Amniotic epithelial cell (primary cell): ENCODE measurements at places on chromosomes 16 and 17.

DNA sequence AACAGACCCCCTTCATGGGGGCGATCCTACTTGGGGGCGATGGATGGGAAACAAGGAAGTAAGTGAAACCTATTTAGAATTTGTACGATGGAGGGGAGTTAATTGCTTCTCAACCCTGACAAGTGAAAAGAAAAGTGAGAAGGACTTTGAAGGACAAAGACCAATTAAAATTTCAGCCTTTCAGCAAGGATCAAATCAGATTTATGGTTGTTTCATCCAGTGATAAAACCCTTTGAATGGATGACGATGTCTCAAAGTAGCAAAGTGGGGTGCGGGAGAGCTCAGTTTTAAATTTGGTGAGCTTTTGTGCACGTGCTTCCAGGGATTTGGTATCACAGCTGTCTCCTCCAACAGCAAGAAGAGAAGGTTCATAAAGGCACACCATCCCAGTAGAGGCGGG is 51.7 kb downstream of the CMIP start:
- no peak for DNase-seq

- DNase-seq: no peak
These were observed 47.9 kb downstream of the MAPT start for GRCh38 chr17:45942284-45942683.

GRCh38 chr17:54451051-54451450 is 449.6 kb upstream of the TOM1L1 start:
- DNase-seq: no peak

DNA sequence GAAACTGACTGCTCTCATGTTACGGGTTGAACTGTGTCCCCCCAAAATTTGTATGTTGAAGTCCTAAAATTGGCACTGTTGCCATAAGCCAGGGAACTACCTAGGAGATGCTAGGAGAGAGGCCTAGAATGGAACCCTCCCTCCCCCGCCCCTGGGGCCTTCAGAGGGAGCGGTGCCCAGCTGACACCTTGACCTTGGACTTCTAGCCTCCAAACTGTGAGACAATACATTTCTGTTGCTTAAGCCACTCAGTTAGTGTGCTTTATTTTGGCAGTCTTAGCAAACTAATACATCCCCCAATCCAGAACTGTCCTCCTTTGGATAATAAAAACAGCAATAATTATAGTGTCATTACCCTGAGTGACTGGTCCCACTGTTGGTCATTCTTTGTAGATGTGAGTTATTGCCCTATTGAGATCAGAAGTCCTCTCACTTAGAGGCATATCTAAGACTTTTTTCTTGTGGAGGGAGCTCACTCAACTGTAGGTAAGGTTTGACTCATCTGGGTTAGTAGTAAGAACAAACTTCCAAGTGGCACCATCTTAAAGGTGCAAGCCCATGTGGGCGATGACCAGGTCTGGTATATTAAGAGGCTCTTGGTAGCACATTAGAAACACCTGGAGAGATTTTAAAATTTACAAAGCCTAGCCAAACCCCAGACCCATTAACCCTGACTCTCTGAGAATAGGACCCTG is 93.0 kb upstream of the HLF start:
- DNase-seq: no peak

GRCh38 chr16:86653285-86654006 is 75.1 kb downstream of the FOXL1 start:
- no peak for DNase-seq

GRCh38 chr17:80746262-80746935 is 201.8 kb downstream of the RPTOR start:
- no peak for DNase-seq

- DNase-seq: peak; percentile 52
These were observed 7.7 kb downstream of the ARHGAP17 start for GRCh38 chr16:25007284-25007984.

DNA sequence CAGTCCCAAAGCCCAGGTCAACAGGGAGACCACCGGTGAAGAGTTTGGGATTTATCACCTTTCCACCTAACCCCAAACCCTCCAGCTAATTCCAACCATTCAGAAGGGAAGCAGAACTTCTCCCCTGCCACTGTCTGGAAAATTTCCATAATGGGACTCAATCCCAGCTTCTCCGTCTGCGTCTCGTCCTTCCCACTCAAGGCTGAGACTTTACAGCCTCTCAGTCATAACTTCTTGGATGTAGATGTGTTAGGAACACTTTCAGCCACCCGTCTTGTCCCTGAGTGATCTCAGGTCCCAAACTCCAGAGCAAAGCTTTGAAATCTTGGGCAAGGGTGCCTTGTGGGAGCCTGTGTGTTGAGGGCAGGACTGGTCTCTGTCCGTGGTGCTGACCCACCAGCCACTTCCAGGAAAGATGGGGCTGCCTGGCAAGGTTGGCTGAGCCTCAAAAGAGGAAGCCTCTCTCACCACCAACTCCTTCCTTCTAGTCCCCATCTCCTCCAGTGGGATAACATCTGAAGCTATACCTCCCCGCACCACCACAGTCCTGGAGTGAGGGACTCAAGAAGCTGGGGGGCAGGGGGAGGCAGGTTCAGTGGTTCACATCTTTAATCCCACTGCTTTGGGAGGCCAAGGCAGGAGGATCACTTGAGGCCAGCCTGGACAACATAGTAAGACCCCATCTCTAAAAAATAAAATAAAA is 9.3 kb downstream of the GAS2L2 start:
- peak; percentile 45 for DNase-seq

DNA sequence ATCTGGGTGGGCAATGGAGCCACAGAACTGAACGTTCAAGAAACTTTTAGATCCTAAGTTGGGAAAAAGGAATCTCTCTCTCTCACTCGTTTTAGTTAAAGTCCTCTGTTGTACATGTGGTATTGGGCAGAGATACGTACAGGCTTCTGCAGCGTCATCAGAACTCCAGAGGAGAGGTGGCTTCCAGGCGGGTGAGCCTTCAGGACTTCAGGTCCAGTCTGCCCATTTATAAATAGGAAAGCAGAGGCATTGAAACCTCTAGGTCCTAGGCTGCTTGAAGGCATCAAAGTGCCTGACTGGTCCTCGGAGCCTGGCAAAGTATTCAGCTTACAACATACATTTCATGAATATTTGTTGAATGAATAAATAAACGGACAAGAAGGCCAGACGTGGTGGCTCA is 8.1 kb upstream of the TNFRSF13B start:
- no peak for DNase-seq

- DNase-seq: no peak
These were observed 71.9 kb upstream of the SEC14L1 start for GRCh38 chr17:77068915-77069314.

DNA sequence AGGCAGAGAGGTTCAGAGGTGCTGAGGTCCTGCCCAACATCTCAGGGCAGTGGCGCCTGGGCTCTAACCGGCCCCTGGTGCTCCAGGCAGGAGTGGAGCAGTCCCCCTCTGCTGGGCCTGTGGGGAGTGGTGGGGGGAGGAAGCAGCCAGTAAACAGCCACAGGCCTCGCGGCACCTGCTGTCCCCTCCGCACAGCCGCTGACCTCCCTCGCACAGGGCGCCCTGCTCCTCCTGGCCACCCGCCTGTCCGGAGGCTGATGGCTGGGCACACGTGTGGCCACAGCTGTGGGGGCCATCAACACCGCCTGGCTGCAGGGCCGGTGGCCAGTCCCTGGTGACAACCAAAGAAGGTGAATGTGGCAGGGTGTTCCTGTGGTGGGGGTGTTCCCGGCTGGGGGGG is 36.8 kb upstream of the PABPN1L start:
- DNase-seq: no peak

DNA sequence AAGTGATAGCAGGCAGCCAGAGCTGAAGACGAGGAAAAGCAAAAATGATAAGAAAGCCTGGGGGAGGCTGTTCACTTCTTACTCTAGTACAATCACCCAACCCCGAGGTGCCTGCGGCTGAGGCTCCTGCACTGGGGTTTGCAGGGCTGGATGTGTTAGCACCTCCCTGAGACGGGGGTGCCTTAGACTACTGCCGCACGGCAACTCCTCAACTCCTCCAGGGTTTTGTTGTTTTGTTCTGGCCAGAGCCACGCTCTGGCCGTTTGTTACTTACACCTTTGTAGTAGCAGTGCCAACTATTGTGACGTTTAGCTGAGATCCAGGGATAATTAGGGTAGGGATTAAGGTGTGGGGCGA is 51.5 kb downstream of the LDHD start:
- no peak for DNase-seq

- peak; percentile 68 for DNase-seq
These were observed at the start of gene IGFBP4 for GRCh38 chr17:40443196-40443987. TSS of gene IGFBP4 (plus strand) at chr17:40443450. CDS start at chr17:40443736, 286 bp downstream.

DNA sequence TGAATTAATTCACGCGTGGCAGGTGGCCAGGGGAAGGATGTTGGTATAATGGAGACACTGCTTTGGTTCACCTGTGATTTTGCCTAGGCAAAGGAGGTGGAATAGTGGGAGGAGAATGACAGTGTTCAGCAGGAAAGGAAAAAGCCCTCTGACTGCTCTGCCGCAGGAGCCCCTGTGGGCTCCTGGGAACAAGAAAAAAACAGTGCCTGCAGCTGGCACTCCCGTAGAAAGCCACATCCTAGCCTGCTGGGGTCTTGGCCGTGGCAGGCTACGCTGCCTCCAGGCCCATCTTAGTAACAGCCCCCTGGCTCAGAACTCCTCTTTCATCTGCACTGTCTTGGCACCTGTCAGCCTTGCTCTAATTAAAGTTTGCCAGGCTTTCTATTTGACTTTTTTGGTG is 20.6 kb downstream of the ADORA2B start:
- DNase-seq: no peak

DNA sequence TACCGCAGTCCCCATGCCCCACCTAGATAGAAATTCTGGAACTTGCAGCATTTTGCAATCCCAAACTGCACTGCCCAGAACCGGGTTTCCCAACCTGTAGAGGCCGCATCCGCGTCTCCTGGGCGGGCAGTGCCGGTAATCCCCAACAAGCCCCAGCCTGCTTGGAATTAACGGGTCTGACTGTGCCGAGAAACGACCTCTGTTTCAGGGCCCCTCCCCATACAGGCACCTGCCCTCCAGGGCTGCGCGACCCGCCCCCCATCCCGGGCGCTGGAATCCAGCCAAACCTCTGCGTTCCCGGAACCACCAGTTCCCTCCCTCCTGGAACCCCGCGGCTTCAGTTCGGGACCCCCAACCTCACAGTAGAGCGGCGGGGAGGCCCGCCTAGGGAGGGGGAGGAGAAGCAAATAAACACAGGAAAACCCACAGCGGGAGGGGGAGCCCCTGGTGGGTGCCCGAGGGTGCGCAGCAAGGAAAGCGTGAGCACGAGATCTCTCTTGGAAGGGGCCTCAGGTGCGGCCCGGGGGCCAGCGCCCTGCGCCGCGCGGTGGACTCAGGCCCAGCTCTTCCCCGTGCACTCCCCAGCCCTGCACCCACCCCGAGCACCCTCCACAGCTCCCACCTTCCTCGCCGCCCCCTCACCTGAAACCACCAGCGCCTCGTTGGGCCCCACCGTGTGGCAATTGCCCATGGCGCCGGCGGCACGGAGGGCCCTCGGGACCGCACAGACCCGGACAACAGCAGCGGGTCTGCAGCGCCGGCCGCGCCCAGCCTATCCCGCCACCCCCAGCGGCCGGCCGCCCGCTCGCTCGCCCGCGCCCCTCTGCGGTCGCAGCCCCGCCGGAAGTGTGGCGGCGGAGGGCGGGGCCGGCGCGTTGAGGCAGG is at the start of gene FLOT2:
TSS of gene FLOT2 (minus strand) at position 850 of the 885 bp plus-strand sequence. CDS start at position 691, 159 bp downstream.
- DNase-seq: peak; percentile 59

GRCh38 chr17:14205992-14206461 is 30.6 kb downstream of the CDRT15 start:
- no peak for DNase-seq

GRCh38 chr17:42525221-42525620 is 10.8 kb upstream of the NAGLU start:
- DNase-seq: peak; percentile 75

- no peak for DNase-seq
These were observed 17.4 kb downstream of the LASP1NB start for GRCh38 chr17:38942696-38943334.

GRCh38 chr17:39627047-39627711 is 427 bp downstream of the PPP1R1B start:
- DNase-seq: no peak

DNA sequence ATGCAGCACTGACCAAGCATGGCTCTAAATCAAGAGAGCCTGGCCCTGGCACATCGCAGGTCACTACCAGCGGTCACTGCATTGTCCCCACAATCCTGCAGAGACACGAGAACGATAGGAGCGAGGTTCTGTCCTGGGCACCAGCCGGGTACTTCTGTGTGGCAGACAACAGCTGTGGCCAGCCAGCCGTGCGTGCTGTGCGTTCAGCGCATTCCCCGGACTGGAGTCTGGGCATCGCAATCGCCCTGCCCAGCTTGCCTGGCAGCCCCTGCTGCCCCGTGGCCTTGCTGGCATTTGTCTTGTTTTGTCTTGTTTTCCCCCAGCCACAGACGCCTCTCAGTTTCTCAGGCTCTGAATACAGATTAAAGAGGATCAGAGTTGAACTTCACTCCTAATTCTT is 33.9 kb downstream of the COTL1 start:
- DNase-seq: no peak

DNA sequence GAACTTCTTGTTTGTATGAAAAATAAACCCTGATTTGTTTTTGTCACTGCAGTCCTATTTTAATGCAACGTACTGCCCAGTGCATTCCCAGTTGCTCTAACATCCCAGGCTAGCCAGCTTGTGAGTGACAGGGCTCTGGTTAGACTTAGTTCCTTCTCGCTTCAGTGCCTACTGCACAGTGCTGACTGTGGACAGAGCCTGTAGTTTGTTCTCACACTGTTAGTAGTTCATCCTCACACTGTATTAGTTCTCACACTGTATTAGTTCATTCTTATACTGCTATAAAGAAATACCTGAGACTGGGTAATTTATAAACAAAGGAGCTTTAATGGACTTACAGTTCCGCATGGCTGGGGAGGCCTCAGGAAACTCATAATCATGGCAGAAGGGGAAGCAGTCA is 116.6 kb upstream of the SALL1 start:
- DNase-seq: no peak

GRCh38 chr16:85724126-85724879 is 26.6 kb downstream of the C16orf74 start:
- DNase-seq: no peak

DNA sequence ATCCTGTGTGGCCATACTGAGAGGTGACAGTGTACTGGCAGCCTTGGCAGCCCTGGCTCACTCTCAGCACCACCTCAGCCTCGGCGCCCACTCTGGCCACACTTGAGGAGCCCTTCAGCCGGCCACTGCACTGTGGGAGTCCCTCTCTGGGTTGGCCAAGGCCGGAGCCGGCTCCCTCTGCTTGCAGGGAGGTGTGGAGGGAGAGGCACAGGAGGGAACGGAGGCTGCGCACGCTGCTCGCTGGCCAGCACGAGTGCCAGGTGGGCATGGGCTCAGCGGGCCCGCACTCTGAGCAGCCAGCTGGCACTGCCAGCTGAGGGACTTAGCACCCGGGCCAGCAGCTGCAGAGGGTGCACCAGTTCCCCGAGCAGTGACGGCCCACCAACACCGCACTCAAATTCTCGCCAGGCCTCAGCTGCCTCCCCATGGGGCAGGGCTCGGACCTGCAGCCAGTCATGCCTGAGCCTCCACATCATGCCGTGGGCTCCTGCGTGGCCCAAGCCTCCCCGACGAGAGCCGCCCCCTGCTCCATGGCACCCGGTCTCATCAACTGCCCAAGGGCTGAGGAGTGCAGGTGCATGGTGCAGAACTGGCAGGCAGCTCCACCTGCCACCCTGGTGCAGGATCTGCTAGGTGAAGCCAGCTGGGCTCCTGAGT is 184.4 kb upstream of the TOX3 start:
- DNase-seq: no peak

GRCh38 chr16:27841911-27842310 is 221.6 kb downstream of the GSG1L start:
- DNase-seq: no peak
